ENCODE measurements at places on chromosomes 11 and 22. TPM values are rescaled to one million over a fixed set of nuclear protein-coding genes. Genes with fewer than 3 reads are reported as not detected.

The TTC28 gene
- 9.2 TPM for total RNA-seq

DNA sequence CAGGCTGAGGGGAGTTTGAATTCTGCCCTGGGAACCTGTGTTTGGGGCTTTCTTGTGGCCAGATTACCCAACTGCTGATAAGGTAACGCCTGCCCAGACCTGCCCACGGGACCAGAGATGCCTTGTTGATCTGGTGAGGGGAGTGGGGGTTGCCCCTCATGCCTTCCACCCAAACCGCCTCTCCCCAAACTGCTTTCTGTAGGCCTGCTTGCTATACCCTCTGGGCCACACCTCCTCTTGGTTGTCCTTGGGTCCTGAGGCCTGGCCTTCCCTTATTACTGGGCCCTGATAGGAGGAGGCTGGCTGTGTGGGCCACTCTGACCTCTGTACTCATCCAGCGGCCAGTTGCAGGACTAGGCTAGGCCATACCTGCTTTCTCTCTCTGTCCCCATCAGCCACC, 3.4 kb downstream of the P2RY2 start:
- DNase-seq, result no peak

DNA sequence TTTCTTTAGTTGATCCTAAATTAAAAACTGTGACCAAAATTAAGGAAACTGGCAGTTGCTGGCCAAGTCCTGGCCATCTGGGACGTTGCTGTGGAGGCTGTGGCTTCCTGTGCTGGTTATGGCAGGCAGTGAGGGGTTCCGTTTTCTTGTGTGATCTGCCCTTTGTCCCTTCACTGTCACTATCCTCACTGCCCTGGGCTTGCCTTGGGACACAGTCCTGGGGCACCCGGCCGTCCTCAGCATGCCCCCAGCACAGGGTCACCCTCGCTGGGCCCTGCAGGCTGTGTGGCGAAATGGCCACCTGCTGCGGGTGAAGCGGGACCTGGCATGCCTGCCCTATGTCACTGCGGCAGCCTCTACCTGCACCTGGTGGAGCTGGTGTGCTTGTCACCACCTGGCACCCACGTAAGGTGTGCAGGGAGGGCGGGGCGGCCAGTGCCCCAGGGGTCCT, 52.5 kb upstream of the SLC22A12 start:
- DNase-seq, result no peak

The OR4D5 gene
- 0.45 TPM for total RNA-seq

The USP35 gene
- total RNA-seq, result 5.2 TPM

The TRIM49D1 gene
- not detected for total RNA-seq

DNA sequence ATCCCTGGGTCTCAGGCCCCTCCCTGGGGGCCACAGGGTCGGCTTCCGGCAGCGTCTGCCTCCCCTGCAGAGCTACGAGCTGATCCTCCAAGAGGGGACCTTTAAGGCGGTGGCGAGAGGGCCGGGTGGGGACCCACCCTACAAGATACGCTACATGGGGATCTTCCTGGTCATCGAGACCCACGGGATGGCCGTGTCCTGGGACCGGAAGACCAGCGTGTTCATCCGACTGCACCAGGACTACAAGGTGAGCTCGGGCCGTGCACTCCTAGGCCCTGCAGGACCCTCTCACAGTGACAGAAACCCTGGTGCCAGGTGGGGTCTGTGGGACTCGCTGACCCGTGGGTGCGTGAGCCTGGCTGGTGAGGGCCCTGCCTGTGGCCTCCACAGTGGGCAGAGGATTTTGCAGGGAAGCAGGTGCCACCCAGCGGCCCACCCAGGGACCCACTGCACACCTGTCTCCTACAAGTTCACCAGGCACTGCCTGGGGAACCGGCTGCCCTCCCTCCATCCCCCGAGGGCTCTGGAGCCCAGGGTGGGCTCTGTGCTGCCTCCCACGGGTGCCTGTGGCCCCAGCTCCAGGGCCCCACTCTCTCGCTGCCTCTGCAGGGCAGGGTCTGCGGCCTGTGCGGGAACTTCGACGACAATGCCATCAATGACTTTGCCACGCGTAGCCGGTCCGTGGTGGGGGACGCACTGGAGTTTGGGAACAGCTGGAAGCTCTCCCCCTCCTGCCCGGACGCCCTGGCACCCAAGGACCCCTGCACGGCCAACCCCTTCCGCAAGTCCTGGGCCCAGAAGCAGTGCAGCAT, 13.7 kb downstream of the MUC5B start:
- DNase-seq, result no peak

DNA sequence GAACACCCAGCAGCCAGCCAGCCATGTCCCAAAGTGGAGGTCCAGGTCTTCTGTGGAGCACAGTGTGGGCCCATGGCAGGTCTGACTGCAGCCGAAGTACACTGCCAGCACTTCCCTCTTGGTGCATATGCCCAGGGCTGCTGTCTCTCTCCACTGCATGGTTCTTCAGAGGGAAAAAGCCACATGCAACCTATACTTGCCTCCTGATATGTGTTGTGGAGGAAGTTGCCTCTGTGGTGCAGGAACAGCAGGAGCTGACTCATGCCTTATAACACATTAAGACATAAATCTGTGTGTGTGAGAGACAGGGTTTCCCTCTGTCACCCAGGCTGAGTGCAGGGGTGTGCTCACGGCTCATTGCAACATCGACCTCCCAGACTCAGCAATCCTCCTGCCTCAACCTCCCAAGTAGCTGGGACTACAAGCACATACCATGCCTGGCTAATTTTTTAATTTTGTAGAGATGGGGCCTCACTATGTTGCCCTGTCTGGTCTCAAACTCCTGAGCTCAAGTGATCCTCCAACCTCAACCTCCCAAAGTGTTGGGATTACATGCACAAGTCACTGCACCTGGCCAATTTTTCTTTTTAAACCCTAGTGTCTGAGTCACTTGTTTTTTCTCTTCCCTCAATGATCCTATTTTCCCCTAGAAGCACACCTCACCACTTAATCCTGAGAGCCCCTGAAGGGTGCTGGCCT, 98.8 kb downstream of the MPPED2 start:
- no peak for DNase-seq

DNA sequence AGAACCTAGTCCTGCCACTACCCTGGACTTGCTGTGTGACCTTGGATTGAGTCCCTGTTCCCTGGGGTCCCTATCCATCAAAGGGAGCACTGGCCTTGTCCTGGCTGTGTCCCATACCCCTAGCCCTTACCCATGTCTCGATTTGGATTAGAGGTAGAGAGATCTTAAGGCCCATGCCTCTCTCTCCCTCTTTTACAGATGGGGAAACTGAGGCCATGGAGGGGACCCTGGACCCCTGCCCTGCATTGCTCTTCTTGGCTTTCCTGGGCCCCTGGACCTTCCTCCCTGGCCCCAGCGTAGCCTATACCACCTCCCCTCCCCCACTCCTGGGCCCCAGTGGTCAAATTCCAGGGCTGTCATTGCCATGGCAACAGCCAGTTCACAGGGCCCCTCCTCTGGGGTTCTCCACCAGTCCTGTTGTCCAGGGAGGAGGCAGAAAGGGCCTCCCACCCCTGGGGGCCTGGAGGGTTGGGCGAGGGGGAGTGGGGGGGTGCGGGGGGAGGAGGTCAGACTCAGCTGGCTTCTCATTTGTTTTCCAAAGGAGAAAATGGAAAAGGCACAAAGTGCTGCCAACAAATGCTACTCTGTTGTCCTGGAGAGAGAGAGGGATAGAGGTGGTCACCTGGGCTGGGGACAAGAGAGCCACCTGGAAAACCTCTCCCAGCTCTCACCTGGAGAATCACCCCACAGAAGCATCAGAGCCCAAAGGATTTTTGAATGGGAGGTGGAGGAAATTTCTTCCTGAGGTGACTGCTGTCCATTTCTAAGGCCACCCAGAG, 23.3 kb downstream of the ARHGEF17 start:
- no peak for DNase-seq

DNA sequence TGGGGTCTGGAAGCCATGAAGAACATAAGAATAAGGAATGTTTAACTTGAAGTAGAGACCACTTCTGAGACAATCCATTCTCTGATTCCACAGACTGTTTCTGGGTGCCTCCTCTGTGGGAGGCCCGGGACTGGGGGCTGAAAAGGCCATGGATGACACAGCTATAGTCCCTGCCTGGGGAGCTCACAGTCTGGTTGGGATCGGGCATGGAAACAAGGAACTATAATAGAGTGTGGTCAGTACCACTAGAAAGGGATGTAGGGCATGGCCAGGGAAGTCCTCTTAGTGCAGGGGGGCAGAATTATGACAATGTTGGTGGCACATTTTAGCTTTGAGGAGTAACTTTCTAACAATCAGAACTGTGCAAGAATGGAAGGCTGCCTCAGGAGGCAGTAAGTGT, 9.2 kb upstream of the KCNE3 start:
- no peak for DNase-seq

The CDC42BPG gene
- total RNA-seq, result 41.6 TPM

The TRAF6 gene
- 9.5 TPM for total RNA-seq

DNA sequence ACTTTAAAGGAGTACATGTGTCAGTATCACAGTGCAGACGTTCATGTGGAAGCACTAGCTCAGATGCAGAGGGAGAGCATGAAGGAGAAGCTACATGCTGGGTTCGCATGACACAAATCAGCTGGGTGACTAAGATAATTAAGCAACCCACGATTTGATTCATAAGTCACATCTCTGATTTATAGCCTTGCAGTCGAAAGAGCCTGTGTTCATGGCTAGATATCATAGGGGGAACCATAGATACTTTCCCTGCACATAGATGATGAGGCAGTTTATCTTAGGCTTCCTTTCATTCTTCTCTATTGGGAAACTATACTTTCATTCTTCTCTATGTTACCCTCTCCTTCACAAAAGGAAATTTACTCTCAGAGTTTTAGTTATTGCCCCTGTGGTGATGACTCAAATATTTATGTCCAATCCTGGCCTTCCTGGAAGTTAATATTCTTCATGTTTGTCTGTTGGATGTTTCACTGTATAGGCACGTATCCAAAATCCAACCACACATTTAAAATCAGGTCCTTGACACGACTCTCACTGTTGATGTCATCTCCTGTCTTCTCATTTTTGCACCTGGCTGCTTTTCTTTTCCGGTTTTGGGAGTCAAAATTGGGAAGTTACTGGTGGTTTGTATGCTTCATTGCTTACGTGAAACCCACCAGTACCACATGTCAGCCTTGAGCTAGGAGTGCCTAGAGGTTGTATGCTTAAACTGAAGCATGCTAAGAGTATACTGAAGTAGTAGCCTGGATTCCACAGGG, 56.3 kb upstream of the SLC5A12 start:
- DNase-seq, result no peak

- no peak for DNase-seq
Observed at GRCh38 chr11:118049771-118050170, 27.1 kb upstream of the TMPRSS4 start.

The NAV2 gene
- total RNA-seq, result 45.3 TPM

DNA sequence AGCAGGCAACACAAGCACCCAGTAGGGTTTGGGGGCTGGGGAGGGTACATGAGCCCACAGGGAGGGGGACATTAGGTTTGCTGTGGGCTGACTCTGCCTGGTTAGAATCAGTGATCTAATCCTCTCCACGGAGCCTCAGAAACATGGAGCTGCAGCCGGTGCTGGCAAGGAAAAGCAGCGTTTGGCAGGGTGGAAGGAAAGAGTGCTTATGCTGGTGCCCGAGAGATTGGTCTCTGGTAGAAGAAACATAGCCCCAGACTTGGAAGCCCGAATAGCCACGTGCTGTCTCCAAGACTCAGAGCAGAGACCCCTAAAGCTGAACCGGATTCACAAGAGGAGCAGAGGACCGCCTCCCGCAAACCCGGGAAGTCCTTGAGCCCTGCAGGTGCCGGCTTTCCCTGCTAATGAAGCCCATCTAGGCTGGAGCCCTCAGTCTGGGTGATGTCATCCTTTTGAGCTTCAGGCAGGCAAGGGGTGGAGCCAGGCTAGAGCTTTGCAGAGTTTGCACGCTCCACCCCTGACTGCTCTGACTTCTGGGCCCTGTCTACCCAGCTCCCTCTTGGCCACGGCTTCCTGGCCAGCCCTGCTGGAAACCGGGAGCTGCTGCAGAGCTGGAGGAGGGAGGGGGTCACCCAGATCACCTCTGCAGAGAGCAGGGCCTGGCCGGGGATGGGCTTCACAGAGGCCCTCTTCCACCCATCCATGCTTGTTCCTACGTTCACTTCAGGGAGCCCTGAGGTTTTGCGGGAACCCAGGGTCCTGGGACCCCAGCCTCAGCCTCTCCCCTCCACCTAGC, 35.0 kb upstream of the JAM3 start:
- peak; percentile 78 for DNase-seq

- peak; percentile 41 for DNase-seq
Observed at GRCh38 chr22:28029201-28029948, 110.3 kb upstream of the PITPNB start.

The DDI1 gene
- not detected for total RNA-seq

The MS4A12 gene
- 445 TPM for total RNA-seq

Data from colonic mucosa (tissue), 4 donors.